T-helper 1 cell (primary cell): ENCODE measurements at places on chromosomes 7 and 10.

DNA sequence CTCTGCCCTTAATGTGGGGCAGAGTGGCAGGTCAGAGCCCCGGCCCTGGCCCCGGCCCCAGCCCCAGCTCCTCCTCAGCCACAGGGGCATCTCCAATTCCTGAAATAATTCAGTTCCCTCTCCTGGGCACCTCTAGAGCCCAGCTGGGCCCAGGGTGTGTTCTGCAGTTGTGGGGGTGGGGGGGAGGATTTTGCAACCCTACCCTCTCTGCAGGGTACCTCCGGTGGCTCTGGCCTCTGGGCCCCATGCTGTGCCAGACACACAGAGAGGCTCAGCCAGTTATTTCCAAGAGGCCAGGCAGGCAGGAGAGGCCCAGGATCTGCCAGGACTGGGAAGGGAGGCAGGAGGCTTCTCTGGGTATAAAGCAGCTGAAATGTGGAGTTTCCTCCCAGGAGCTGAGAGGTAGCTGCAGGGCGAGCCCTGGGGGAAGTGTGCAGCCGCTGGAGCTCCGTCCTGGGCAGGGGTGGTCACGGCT is 47.9 kb downstream of the PWWP2B start:
- DNase-seq, result no peak

DNA sequence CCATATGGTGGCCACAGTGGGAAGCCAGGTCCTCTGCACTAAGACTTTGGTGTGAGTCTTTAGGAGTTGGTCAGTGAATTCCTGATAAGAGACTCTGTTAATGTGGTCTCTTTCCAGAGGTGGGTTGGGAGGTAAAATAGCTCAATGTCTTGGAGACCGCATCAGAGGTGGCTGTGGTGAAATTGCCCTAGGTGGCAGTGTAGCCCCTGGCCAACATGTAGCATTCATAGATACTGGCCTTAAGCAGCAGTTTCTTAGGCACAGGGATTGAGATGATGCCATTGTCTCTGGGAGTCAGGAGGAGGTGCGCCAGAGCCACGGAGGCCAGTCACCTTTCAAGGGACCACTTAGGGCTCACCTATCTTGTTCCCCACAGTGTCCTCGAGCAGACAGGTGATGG is 202.8 kb downstream of the CREB5 start:
- no peak for DNase-seq

GRCh38 chr10:103123282-103124024 is 69.6 kb downstream of the NT5C2 start:
- no peak for DNase-seq

GRCh38 chr7:10632712-10633111 is 341.0 kb upstream of the PHF14 start:
- DNase-seq, result no peak

- DNase-seq, result no peak
These were observed 166.9 kb downstream of the RNF216 start for GRCh38 chr7:5614600-5614999.

DNA sequence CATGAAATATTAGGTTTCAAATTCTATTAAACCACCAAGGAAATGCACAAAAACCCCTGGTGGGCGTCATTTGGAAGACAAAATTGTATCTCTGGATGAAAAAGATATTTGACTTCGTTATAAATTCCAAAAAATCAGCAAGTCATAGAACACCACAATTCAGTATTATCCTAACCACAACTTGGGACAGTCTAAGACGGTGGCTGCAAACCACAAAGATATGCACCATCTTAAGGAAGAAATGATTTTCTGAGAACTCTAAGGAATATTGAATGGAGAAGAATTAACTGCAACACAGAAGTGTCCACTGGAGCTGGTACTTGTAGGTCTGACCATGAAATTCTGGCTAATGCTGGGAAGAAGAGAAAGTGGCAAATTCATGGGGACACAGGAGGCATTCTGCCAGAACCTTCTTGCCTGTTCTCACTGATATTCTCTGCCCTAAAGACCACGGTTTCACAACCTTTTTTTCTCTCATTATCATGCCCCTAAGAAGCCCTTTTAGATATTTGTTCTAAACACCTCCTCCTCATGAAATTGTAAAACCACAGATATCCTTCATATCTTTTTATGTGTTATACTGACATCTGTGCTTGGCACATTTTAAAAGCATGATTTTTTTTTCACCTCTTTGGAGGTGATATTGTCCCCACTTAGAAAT is 92.9 kb downstream of the SFMBT2 start:
- DNase-seq, result no peak

DNA sequence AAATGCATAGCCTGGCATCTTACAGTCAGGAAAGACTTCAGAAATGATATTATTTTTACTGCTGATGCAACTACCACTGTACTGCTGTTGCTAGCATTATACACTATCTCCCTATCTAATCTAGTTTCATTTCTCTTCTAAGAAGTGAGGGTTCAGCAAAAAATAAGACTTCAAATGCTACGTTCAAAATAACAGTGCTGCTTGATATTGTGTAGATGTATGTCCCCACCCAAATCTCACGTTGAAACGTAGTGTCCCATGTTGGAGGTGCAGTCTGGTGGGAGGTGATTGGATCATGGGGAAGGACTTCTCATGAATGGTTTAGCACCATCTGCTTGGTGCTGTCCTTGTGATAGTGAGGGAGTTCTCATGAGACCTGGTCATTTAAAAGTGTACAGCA is 129.4 kb downstream of the ANK3 start:
- no peak for DNase-seq
